ENCODE measurements at places on chromosomes 5 and 9.

GRCh38 chr5:54156577-54156976, 153.8 kb downstream of the ARL15 start:
- no peak for DNase-seq
- H3K27me3 ChIP-seq: no peaks in the 10 kb centered on the region
- H3K36me3 ChIP-seq: no peaks in the 10 kb centered on the region
- H3K27ac ChIP-seq: no peak overlapping the region

GRCh38 chr5:38716516-38716915, 129.3 kb upstream of the OSMR start:
- no peaks in the 10 kb centered on the region for H3K36me3 ChIP-seq
- no peak overlapping the region for H3K4me3 ChIP-seq
- DNase-seq: no peak
- peaks cover 10% of the 10 kb centered on the region for H3K4me1 ChIP-seq

GRCh38 chr5:88355490-88356050, 86.9 kb upstream of the TMEM161B start:
- no peak overlapping the region for H3K27ac ChIP-seq
- no peak for DNase-seq
- H3K4me3 ChIP-seq: no peak overlapping the region

- H3K36me3 ChIP-seq: no peaks in the 10 kb centered on the region
- H3K4me1 ChIP-seq: no peaks in the 10 kb centered on the region
- no peak overlapping the region for H3K4me3 ChIP-seq
- no peaks in the 10 kb centered on the region for H3K27me3 ChIP-seq
Measured at GRCh38 chr9:120310035-120310434, 269.9 kb downstream of the CDK5RAP2 start.

DNA sequence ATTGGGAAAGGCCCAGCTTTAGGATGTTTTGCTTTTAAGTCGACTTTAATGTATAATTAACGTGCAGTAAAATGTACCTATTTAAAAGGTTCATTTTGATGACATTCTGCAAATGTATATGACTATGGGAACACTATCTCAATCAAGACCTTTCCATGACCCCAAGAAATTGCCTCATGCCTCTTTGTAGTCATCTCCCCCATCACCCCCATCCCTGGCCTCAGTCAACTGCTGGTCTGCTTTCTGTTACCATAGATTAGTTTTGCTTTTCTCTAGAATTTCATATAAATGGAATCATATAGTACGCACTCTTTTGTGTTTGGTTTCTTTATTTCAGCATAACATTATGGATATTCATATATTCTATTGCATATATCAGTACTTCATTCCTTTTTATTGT, 80.7 kb upstream of the C9orf72 start:
- no peak for DNase-seq
- no peak overlapping the region for H3K27ac ChIP-seq
- H3K27me3 ChIP-seq: no peaks in the 10 kb centered on the region
- no peak overlapping the region for H3K4me3 ChIP-seq
- H3K36me3 ChIP-seq: no peaks in the 10 kb centered on the region
- H3K4me1 ChIP-seq: peaks cover 11% of the 10 kb centered on the region

DNA sequence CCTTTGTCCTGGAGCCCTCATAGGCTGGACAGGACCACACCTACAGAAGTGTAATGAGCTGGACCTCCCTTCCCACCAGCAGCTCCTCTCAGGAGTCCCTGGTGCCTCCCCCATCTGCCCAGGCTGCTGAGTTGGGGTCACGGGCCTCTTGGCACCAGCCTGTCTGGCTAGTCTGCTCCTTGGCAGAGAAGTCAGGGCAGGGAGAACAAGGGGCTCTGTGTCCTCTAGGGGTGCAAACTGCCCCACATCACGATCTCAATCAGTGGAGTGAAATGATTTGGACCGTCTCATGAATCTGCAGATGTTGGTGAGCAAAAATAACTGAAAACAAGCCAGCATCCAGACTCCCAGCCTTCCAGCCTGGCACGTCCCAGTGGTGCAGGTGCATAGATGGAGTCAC, 14.9 kb upstream of the GFPT2 start:
- H3K27ac ChIP-seq: no peak overlapping the region
- H3K36me3 ChIP-seq: no peaks in the 10 kb centered on the region
- no peak overlapping the region for H3K4me3 ChIP-seq
- no peak for DNase-seq
- H3K27me3 ChIP-seq: no peaks in the 10 kb centered on the region

DNA sequence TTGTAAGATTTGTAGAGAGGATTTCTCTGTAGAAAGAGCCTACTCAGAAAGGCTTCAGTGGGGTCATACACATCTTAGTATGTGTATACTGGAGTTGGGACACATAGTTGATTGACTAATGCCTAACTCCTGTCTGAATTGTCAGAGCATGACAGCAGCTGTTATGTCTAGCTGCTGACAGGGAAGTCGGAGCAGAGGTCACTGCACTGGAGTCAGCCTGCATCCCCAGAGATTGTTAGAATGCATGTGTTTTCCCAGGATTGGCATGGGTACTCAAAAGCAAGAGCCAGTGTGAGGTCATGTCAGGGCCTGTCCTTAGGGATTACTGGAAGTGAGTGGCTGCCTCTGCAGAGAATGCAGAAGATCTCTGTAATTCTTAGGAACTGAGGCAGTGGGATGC, 82.7 kb downstream of the ITGA1 start:
- H3K27ac ChIP-seq: no peak overlapping the region
- DNase-seq: peak; percentile 21
- H3K4me1 ChIP-seq: no peaks in the 10 kb centered on the region
- H3K27me3 ChIP-seq: no peaks in the 10 kb centered on the region

DNA sequence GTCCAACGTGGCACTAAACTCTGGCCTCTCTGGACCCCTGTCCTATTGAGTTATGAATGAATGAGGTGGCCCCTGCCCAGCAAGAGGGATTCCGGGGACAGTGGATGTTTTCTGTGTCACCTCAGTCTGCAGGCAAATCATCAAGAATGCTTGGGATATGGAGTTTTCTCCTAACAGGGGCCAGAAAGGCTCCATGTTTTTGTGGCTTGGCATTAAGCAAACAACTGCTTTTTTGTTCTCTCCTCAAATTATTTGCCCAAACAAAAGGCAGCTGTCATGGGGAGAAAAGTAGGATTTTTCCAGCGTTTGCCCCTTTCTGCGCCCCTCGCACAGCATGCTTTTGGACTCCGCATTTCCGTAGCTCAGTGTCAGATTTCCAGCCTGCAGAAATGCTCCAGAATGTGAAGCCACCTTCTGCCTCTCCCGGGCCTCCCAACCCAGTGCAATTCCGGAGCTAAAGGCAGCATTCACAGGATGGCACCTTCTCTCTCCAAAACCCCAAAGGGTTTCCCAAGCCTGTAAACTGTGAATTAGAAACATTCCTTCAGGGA, 553.3 kb downstream of the CCDC171 start:
- peak; percentile 48 for DNase-seq
- H3K4me1 ChIP-seq: peaks cover 47% of the 10 kb centered on the region
- peak overlapping the region; percentile 92 for H3K27ac ChIP-seq
- H3K36me3 ChIP-seq: no peaks in the 10 kb centered on the region

- H3K27ac ChIP-seq: peak overlapping the region; percentile 38
- DNase-seq: peak; percentile 80
- no peak overlapping the region for H3K4me3 ChIP-seq
- H3K4me1 ChIP-seq: no peaks in the 10 kb centered on the region
- H3K27me3 ChIP-seq: no peaks in the 10 kb centered on the region
- no peaks in the 10 kb centered on the region for H3K36me3 ChIP-seq
Measured at GRCh38 chr5:142644640-142645361, 41.1 kb downstream of the FGF1 start.

- no peaks in the 10 kb centered on the region for H3K27me3 ChIP-seq
- H3K4me3 ChIP-seq: no peak overlapping the region
- no peaks in the 10 kb centered on the region for H3K4me1 ChIP-seq
- no peak for DNase-seq
- no peak overlapping the region for H3K27ac ChIP-seq
- H3K36me3 ChIP-seq: no peaks in the 10 kb centered on the region
Measured at GRCh38 chr9:68838245-68838644, 133.2 kb downstream of the PIP5K1B start.

GRCh38 chr5:3602785-3603502, 7.3 kb downstream of the IRX1 start:
- no peaks in the 10 kb centered on the region for H3K36me3 ChIP-seq
- H3K27me3 ChIP-seq: peaks cover 99% of the 10 kb centered on the region
- no peak overlapping the region for H3K4me3 ChIP-seq
- peak; percentile 71 for DNase-seq

- no peak for DNase-seq
- H3K27me3 ChIP-seq: no peaks in the 10 kb centered on the region
- H3K4me1 ChIP-seq: no peaks in the 10 kb centered on the region
- H3K36me3 ChIP-seq: no peaks in the 10 kb centered on the region
- no peak overlapping the region for H3K4me3 ChIP-seq
Measured at GRCh38 chr5:160824301-160825001, 27.6 kb downstream of the ATP10B start.

GRCh38 chr5:140550147-140551079, 3.0 kb downstream of the EIF4EBP3 start:
- no peaks in the 10 kb centered on the region for H3K27me3 ChIP-seq
- no peak overlapping the region for H3K4me3 ChIP-seq
- H3K36me3 ChIP-seq: no peaks in the 10 kb centered on the region
- peaks cover 24% of the 10 kb centered on the region for H3K4me1 ChIP-seq
- DNase-seq: no peak

GRCh38 chr9:108823829-108824228, 32.0 kb downstream of the ACTL7B start:
- no peaks in the 10 kb centered on the region for H3K4me1 ChIP-seq
- no peaks in the 10 kb centered on the region for H3K36me3 ChIP-seq
- H3K27ac ChIP-seq: no peak overlapping the region
- no peak overlapping the region for H3K4me3 ChIP-seq

DNA sequence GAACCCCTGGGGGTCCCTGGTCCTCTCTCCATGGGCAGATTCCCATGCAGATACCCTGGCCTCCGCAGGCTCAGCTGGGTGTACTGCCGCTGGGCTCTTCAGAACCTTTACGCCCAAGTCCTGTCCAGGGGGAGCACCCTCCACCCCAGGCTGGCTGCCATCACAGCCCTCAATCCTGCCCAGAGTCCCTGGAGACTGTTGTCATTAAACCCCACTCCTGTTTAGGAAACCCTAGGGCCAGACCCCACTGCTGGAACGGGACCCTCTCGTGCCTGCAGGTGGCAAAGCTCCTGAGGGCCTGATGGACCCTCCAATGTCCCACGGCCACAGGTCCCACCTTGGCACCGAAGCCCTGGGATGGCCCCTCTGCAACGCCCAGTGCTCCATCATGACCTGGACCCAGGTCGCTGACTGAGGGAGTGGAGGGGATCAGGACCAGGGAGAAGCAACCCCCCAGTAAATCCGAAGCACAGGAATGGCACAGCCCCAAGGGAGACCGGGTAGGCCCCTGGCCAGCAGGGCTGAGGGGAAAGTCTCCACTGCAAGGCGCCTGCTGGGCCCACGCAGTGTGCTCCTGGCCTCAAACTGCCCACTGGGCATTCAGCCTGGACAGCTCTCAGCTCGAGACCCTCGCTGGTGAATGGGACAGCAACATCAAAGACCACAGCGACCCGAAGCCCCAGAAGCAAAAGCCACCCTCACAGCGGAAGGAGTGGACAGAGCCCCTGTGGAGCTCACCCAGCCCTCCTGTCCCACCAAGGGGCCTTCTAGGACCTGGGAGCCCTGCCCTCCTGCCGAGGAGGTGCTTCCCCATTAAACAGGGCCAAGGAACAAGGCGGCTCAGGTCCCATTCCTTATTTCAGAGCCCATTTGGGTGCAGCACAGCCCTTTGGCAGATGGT, 8.3 kb downstream of the ZDHHC11B start:
- H3K27me3 ChIP-seq: no peaks in the 10 kb centered on the region
- no peak overlapping the region for H3K27ac ChIP-seq
- H3K4me3 ChIP-seq: no peak overlapping the region
- H3K36me3 ChIP-seq: no peaks in the 10 kb centered on the region
- no peak for DNase-seq

GRCh38 chr5:1093361-1093760, 18.5 kb downstream of the SLC12A7 start:
- H3K4me3 ChIP-seq: no peak overlapping the region
- H3K27me3 ChIP-seq: no peaks in the 10 kb centered on the region
- no peak for DNase-seq
- peaks cover 23% of the 10 kb centered on the region for H3K4me1 ChIP-seq

- no peaks in the 10 kb centered on the region for H3K4me1 ChIP-seq
- H3K27me3 ChIP-seq: no peaks in the 10 kb centered on the region
- peak overlapping the region; percentile 18 for H3K27ac ChIP-seq
- H3K36me3 ChIP-seq: no peaks in the 10 kb centered on the region
Measured at GRCh38 chr5:102807878-102808502, 52.9 kb downstream of the PAM start.

DNA sequence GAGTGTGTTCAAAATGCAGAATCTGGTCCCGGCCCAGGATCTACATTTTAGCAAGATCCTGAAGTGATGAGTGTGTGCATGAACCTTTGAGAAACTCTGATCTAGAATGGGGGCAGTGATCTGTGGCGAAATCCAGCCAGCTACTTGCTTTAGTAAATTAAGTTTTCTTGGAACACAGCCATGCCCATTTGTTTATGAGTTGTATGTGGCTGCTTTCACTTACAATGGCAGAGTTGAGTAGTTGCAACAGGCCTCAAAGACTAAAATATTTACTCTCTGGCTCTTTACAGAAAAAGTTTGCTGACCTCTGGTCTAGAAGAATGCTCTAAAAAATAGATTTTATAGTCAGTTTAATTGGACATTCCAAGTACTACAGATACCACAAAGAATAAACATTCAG, 588.3 kb downstream of the BNC2 start:
- DNase-seq: peak; percentile 33
- H3K4me3 ChIP-seq: no peak overlapping the region
- H3K36me3 ChIP-seq: no peaks in the 10 kb centered on the region
- H3K4me1 ChIP-seq: peaks cover 4% of the 10 kb centered on the region

GRCh38 chr9:137618105-137619067, at the start of gene EHMT1:
Gene EHMT1 (plus strand): TSS chr9:137619005. CDS start chr9:137619029, 24 bp downstream.
- H3K36me3 ChIP-seq: no peaks in the 10 kb centered on the region
- peaks cover 21% of the 10 kb centered on the region for H3K4me1 ChIP-seq
- peak within 1 kb of the TSS; percentile 44 for H3K4me3 ChIP-seq
- H3K27ac ChIP-seq: peak within 1 kb of the TSS; percentile 92

DNA sequence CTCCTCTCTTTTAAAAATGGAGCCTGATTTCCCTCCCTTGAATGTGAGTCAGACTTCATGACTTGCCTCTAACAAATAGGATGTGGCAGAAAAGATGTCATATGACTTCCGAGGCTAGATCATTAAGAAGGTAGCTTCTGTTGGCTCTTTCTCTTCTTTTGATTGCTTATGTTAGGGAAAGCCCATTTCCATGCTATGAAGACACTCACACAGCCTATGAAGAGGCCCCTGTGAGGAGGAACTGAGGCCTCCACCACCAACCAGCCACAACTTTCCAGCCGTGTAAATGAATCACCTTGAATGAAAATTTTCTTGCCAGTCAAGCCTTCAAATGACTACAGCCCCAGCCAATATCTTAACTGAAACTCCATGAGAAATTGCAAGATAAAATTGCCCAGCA, 413.4 kb downstream of the TMEM38B start:
- H3K4me1 ChIP-seq: no peaks in the 10 kb centered on the region
- H3K27ac ChIP-seq: no peak overlapping the region
- H3K36me3 ChIP-seq: no peaks in the 10 kb centered on the region
- no peaks in the 10 kb centered on the region for H3K27me3 ChIP-seq
- no peak for DNase-seq

DNA sequence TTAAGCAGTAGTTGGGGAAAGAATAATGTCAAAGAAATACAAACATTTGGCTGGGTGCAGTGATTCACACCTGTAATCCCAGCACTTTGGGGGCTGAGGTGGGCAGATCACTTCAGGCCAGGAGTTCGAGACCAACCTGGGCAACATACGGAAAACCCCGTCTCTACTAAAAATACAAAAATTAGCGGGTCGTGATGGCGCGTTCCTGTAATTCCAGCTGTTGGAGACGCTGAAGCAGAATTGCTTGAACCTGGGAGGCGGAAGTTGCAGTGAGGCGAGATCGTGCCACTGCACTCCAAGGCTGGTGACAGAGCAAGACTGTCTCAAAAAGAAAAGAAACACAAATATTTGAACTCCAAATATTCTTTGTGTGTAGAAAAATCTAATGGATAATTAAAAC, 4.7 kb downstream of the MATR3 start:
- H3K4me3 ChIP-seq: no peak overlapping the region
- no peaks in the 10 kb centered on the region for H3K27me3 ChIP-seq
- H3K4me1 ChIP-seq: peaks cover 30% of the 10 kb centered on the region

Measured in hepatocyte (in vitro differentiated cells).